ENCODE measurements at places on chromosomes 16 and 17. TPM values are rescaled to one million over a fixed set of nuclear protein-coding genes. Genes with fewer than 3 reads are reported as not detected.

The CCT6B gene
- 0.63 TPM for polyA plus RNA-seq

The DBF4B gene
- 0.88 TPM for polyA plus RNA-seq

The CX3CL1 gene
- polyA plus RNA-seq, result 17.5 TPM

The DHX58 gene
- 3.6 TPM for polyA plus RNA-seq

DNA sequence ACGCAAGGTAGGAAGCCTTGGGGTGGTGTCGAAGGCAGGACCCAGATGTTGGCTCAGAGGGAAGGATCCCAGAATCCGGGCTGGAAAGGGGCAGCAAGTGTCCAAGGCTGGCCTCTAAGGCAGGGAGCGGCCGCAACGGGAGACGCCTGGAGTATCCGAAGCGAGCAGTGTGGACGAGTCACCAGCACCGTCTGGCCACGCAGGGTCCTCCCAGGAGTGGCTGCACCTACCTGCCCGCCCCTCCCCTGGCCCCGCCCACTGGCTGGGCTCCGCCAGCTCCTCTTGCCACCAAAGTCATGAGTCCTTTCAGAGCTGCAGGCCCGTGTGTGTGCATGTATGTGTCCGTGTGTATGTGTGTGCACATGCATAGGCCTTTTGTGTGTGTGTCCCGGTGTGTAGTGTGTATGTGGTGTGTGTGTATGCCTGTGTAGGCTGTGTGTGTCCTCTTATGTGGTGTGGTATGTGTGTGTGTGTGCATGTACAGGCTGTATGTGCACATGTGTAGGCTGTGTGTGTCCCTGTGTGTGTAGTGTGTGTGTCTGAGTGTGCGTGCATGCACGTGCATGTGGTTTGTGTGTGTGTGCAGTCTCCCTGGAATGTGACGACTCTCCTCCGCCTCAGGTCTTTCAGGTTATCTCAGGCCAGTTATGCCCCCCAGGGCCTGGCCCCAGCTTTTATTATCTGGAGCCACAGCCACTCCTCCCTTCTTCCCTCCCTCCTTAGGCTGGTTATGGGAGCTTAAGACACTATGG is at the start of gene PRSS8:
Gene PRSS8, minus strand, starts transcription at position 193 of the 752 bp plus-strand sequence. CDS start 229 bp downstream, outside the sequence.
- no peak within 1 kb of the TSS for H3K4me3 ChIP-seq
- H3K36me3 ChIP-seq, result no peaks in the 10 kb centered on the region
- no peak within 1 kb of the TSS for H3K27ac ChIP-seq
- no peak for DNase-seq
- no peaks in the 10 kb centered on the region for H3K27me3 ChIP-seq

DNA sequence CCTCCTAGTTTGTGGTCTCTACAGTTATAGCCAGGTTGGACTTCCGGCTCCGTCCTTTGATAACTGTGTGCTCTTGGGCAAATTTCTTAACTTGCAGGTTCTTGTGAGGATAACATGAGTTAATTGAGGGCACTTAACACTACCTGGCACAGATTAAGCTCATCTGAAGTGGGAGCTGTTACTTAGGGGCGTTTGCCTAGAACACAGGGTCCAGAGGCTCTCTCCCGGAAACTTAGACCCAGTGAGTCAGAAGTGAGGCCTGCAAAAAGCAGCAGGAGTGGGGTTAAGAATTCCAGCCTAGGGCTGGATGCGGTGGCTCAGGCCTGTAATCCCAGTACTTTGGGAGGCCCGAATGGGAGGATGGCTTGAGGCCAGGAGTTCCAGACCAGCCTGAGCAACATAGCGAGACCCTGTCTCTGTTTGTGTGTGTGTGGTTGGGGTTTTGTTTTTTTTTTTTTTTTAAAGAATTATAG is 1.4 kb downstream of the MVP start:
- H3K4me3 ChIP-seq, result peak overlapping the region; percentile 32
- DNase-seq, result peak; percentile 66
- no peaks in the 10 kb centered on the region for H3K27me3 ChIP-seq

DNA sequence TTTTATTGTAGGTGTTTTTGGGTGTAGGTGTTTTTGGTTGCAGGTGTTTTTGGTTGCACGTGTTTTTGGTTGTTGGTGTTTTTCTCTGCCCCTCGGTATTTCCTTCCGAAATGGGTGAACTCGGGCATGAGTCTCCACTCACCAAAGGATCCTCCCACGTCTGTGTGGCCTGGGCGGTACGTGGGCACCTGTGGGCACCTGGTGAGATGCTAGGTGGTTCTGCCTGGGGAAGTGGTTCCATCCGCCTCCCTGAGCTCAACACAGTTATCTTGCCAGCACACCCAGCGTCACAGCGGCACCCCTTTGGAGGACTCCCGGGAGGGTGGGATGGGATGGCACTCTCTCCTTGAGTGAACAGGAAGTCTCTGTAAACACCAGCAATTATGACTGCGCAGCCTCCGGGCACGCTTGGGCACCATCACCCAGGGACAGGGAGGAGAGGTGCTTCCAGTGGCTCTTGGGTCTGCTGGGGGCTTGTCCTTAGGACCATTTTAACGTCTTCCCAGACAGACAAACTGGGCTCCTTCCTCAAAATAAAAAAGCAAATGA is 29.8 kb downstream of the COX4I1 start:
- H3K27ac ChIP-seq, result no peak overlapping the region
- H3K27me3 ChIP-seq, result no peaks in the 10 kb centered on the region
- no peaks in the 10 kb centered on the region for H3K36me3 ChIP-seq
- no peak for DNase-seq
- no peak overlapping the region for H3K4me3 ChIP-seq
- no peaks in the 10 kb centered on the region for H3K4me1 ChIP-seq
